ENCODE measurements at places on chromosomes 1 and 21.
A peak's percentile ranks its signal among the peaks of the same experiment; 100 is the strongest.

- no peak for DNase-seq
Observed at GRCh38 chr1:1124786-1125642, 9.1 kb upstream of the C1orf159 start.

- peak; percentile 21 for DNase-seq
Observed at GRCh38 chr21:36379251-36379650, 5.9 kb upstream of the CHAF1B start.

GRCh38 chr1:10604966-10605365 lies 130.2 kb downstream of the PEX14 start:
- no peak for DNase-seq

- no peak for DNase-seq
Observed at GRCh38 chr1:116806671-116807070, 52.4 kb downstream of the CD2 start.

DNA sequence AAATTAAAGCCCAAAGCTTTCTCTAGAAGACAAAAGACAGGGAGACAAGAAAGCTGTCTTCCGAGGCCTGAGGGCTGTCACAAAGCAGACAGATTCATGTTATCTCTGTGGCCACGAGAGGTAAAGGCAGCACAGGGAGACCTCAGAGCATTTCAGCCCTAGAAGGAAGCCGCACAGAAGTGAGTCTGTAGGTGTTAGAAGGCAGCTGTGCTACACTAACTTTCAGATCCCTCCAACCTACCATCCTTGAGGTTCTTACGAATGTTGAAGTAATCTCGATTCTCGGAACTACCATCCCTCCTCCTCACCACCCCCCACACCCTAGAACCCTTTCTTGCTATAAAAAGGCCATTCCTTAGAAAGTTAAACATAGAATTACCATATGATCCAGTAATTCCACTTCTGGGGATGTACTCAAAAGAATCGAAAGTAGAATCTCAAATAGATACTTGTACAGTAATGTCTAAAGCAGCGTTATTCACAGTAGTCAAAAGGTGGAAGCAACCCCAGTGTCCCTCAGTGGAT lies 21.5 kb upstream of the LYST start:
- no peak for DNase-seq

DNA sequence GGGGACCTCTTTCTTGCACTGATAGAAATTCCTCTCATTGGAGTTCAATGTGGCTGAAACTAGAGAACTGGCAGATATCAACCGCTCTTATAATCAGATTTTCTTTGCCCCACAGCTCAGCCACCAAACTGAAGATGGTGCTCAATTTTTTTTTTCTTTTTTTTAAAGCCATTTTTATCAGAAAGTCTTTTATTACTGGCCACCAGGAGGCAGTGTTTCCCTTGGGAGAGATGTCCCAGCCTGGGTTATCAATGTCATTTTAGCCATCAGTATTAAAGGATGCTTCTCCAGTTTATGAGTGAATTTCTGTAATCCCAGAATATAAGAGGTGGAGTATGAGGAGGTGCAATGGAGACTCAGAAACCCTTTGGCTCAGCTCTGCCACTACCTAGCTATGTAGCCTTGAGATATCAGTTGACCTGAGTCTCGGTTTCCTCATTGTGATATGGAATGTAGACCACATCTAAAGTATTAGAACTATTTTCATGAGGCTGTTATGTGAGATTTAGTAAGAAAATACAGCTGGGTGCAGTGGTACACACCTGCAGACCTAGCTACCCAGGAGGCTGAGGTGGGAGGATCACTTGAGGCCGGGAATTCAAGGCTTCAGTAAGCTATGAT lies 27.6 kb downstream of the CD244 start:
- peak; percentile 66 for DNase-seq

GRCh38 chr1:222372221-222372620 lies 175.7 kb downstream of the HHIPL2 start:
- no peak for DNase-seq

DNA sequence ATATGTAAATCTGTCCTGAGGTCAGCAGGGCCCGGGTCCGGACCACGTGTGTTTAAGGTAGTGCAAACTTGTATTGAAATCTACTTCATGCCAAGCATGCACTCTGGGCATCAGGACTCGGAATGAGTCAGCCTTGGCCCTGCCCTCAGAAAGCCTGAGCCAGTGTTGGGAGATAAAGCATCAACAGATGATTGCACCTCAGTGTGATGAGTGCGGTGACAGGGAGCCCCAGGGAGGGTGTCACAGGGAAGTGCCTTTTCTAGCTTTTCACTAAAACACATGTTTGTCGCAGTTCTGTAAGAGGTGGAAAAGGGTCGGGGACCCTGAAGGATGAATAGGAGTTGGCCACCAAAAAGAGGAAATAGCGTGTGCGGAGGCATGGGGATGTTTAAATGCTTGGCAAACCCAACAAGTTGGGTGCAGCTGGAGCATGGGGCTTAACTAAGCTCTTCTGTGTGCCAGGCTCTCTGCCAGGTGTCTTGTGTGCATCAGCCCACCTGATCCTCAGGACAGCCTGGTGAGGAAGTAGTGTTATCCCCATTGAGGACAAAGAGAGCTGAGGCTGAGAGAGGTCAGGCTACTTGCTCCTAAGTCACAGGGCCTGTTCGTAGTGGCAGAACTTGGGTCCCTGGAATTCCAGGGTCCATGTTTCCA lies 48.2 kb upstream of the EPB41 start:
- no peak for DNase-seq

DNA sequence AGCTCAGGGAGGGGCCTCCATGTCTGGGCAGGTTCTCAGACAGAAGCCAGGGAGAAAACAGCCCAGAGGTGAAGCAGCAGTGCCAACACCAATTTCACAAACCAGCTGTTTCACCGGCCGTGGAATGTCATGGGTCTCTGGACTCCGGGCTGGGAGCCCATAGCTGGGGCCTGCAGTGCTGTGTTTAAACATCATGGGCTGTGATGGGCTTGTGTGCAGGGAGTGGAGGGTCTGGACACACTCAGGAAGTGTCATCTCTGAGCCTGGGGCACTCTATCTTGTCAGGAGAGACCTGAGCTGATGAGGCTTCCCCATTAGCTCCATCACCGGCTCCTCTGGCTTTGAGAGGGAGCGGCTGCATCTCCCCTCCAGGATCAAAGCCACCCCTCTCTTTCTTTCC lies 173.6 kb upstream of the IGSF21 start:
- no peak for DNase-seq

DNA sequence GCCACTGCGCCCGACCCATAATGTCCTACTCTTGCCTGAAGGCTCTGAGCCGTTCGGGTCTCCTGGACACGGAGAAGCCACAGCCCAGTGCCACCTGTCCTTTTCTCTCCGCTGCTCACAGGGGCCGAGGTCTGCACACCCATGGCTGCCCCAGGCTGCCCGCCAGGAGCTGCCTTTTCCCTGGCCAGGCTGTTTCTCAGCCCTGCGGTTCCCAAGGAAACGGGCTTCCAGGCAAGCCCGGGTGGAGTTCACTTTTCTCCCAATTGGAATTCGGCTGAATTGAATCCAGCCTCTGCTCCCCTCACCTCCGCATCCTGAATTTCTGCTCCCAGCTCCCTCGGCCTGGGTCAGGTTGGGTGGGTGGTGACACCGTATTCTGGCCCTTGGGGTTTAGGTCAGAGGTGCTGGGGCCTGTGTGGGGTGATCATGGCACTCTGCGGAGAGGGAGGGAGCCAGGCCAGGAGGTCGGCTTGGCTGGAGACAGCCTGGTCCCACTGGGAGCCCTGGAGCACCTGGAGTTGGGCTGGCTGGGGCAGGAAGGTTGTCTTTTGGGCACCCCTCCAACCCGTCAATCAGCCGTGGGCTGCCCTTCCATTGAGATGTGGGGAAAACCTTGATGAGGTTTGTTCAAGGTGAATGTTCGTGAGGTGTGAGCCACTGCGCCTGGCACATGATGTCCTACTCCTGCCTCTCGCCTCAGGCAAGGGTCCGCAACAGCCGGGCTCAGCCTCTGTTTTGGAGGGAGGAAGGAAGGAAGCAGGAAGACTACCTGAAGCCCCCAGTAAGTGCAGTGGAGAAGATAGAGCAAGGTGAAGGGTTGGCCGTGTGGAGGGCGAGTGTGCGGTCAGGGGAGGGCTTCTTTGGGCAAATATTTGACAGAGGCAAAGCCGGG lies 25.1 kb downstream of the RRP1 start:
- DNase-seq = no peak

- DNase-seq = no peak
Observed at GRCh38 chr21:41164981-41165655, 2.8 kb upstream of the BACE2 start.

GRCh38 chr1:183043872-183044854 lies 20.9 kb downstream of the LAMC1 start:
- no peak for DNase-seq

- DNase-seq = no peak
Observed at GRCh38 chr1:121414905-121415304, 230.1 kb downstream of the SRGAP2C start.

GRCh38 chr1:24966724-24967346 lies 36.8 kb upstream of the RUNX3 start:
- DNase-seq = peak; percentile 90

DNA sequence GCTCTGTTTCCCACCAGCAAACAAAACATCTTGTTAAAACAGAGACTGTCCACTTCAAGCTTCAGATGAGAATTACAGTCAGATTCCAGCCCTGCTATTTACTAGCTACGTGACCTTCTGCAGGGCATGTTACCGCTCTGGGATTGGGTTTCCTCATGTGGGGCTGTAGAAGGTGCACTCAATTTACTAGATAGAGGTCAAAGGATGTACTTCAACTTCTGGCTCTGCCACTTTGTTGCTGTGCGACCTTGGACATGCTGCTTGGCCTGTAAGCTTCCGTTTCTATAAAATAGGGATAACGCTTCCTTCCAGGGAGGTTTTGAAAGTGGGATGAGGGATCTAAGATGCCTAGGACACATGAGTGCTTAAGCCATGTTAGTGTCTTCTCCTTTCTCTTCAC lies 46.0 kb upstream of the LRIG2 start:
- DNase-seq = no peak

DNA sequence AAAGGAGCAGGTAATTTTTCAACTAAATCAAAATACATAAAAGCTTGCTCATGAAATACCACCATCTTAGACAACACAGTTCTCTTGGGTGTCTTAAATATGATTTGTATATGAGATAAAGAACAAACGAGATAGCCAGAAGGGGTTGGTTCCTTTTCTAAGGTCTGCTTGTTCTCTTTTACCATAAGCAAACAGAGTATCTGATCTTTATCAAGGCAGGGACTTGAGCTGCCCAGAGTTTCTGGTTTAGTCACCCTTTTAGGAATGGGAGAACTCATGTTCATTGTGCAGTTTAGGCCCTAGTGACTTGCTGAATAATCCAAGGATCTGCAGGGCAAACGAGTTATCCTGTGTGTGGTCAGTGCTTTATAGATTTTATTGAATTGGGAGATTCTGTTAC lies 3.0 kb upstream of the SUCO start:
- no peak for DNase-seq

DNA sequence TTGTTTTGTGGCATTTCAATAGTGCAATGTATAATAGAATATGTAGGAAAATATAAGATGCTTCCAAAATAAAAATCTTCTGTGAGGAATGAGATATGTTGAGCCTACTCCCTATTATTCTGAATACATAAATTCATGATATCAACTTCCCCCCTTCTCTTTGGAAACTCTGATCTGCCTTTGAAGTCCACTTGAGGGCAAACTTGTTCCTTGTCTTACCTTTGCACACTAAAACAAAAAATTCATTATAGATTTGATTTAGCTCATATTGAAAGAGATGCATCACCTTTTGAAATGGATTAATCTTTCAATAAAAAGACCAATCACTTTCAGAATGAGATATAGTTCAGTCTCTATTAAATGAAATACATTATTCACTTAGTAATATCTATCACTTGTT lies 580.7 kb upstream of the ADGRL4 start:
- DNase-seq = no peak

- DNase-seq = peak; percentile 70
Observed at GRCh38 chr1:66350001-66350547, 183.9 kb upstream of the SGIP1 start.

DNA sequence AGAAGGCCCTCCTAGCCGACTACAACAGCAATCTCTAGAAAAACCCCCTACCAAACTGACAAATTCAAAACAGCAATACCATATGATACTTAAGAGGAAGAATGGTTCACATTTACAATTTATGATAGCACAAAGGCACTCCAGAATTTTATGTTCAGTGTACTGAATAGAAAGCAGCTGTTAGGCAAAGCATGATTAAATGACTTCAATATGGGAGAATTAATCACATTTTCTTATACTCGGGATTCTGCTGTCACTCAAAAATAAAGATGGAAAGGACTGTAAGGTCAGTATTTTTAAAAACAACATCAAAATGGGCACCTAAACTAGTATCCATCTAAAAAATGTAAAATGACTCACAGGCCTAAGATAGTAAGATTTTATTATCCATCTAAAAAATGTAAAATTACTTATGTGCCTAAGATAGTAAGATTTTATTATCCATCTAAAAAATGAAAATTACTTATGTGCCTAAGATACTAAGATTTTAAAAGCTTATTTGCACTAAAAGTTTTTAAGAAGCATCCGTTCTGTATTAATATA lies 198.5 kb downstream of the SMYD3 start:
- no peak for DNase-seq

DNA sequence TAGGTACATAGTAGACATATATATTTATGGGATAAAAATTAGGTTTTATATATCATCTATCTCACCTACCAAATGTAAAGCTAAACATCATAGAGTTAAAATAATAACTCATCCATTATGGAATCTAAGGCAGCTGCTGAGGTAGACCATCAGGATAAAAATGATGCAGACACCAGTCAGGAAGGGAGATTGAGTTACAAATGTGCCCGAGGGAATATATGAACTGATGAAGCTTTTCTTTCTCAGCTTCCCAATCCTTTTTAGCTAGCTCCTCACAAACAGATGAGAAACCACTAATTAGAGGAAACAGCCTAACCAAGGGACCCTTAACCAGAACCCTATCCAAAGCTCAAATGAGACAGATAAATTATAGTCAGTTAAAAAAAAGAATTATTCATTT lies 20.9 kb downstream of the TTLL7 start:
- no peak for DNase-seq

GRCh38 chr1:66434096-66434495 lies 99.9 kb upstream of the SGIP1 start:
- no peak for DNase-seq

DNA sequence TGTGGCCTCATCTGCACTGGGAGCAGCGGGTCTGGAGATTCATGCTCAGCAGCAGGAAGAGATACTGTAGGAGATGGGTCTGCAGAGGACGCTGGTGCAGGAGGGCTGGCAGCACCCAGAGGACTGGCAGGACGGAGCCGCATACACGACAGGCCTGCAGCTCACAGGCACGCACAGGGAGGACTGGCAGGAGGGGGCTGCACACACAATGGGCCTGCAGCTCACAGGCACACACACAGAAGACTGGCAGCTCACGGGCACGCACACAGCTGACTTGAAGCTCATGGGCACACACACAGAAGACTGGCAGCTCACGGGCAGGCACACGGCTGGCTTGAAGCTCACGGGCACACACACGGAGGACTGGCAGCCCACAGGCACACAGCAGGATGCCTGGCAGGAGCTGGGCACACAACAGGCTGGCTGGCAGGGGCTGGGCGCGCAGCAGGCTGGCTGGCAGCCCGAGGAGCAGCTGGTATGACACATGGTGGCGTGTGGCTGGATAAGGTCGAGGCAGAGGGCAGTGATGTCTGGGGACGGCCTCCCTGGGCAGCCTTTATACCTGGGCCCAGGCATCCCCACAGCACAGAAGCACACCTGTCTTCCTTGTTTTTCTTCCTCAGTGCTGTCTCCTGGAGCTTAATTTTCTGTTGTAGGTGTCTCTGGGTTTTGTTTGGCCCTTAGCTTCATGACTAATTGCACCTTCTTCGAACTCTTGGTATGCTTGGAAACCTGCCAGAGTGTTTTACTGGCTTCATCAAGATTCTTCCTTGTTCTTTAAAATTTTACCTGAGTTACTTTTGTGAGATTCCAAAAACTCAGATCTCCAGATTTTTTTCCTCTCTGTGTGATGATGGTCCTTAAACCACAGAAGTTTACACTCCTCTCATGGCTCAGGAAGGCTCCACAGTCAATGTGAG lies at the start of gene KRTAP12-2:
Gene KRTAP12-2 (minus strand): TSS at position 527 of the 920 bp plus-strand sequence. CDS start 41 bp downstream, at position 486.
- DNase-seq = no peak

Data from activated CD8-positive, alpha-beta memory T cell treated with anti-CD3 and anti-CD28 coated beads for 24 hours (primary cell).